ENCODE measurements at places on chromosomes 2 and 18.

DNA sequence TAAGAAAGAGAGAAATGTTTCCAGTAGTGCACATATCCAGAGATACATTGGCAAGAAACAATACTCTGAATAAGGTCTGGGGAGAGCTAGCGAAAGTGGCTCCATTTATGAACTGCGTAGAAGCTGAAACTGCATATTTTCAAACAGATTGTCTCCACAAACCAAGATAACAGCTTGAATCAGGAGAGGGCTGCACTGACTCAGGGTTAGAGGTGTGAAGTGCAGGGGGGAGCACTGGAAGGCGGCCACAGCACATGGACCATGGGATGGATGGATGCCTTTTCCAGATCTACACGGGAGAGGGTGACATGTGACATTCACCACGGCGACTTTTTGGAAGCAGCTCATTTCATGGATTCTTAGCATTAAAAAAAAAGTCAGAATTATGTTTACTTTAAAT, 729.4 kb downstream of the RNF144A start:
- no peaks in the 10 kb centered on the region for H3K27me3 ChIP-seq
- H3K4me1 ChIP-seq: no peaks in the 10 kb centered on the region
- DNase-seq: no peak
- no peak overlapping the region for H3K4me3 ChIP-seq
- no peak overlapping the region for H3K27ac ChIP-seq

- H3K27ac ChIP-seq: no peak overlapping the region
- no peaks in the 10 kb centered on the region for H3K4me1 ChIP-seq
- no peaks in the 10 kb centered on the region for H3K36me3 ChIP-seq
- no peak overlapping the region for H3K4me3 ChIP-seq
- no peak for DNase-seq
These were observed 140.1 kb upstream of the RND3 start for GRCh38 chr2:150627526-150627925.

DNA sequence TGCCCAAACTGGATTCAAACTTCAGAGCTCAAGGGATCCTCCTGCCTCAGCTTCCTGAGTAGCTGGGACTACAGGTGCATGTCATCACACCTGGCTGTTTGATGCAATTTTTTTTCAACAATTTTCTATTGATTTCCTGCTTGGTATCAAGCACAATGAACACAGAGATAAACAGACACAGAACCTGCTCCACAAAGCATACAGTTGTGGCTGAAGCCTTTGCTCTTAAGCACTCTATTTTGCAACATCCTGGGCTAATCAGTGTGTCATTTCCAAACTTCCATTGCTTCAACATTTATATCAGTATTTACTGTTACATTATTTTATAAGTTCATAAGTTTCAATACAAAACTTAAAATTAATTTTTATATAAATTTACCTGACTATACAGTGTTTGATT, 79.4 kb downstream of the NEB start:
- no peak for DNase-seq
- no peaks in the 10 kb centered on the region for H3K27me3 ChIP-seq
- H3K4me3 ChIP-seq: no peak overlapping the region
- H3K27ac ChIP-seq: no peak overlapping the region

DNA sequence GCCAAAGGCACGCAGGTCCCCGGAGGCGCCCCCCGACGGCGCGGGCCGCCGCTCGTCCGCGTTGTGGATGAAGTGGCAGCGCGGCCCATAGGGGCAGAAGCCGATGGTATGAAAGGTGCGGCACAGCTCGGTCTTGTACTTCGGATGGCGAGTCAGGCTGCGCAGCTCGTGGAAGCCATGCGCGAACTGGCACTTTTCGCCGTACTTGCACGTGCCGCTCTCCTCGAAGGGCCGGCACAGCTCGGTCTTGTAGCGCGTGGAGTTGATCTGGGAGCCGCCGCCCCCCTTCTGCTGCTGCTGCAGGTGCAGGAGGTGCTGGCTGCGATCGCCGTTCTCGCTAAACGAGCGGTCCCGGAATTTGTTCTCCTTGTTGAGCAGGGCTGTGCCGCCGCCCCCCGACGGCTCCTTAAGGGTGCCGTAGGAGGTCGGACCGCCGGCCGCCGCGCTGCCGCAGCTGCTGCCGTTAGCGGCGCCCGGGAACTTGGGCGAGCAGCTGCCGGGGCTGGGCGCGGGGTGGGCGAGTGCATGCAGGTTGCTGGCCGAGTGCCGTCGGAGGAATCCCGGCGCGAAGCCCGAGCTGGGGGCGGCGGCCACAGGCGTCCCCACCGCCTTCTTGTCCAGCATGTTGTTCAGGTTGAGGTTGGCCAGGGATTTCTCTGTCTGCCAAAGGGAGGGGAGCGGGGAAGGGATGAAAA, 1.2 kb downstream of the ZFP36L2 start:
- H3K4me3 ChIP-seq: peak overlapping the region; percentile 97
- peak overlapping the region; percentile 96 for H3K27ac ChIP-seq
- H3K4me1 ChIP-seq: peaks cover 27% of the 10 kb centered on the region
- peaks cover 4% of the 10 kb centered on the region for H3K36me3 ChIP-seq
- DNase-seq: no peak

DNA sequence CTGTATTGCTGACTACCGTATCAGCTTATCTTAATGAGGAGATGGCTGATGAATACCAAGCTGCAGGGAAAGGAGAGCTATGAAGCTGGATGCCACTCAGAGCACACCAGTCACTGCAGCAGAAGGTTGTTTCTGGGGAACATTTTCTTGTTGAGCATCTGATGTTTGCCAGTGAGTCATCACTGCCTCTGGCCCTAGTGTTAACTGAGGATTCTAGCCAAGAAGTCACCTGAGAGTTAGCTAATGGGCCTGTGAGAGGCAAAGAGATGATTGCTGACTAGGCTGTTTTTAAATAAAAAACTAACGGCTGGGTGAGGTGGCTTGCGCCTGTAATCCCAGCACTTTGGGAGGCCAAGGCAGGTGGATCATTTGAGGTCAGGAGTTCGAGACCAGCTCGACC, 37.9 kb downstream of the CCDC150 start:
- H3K27me3 ChIP-seq: no peaks in the 10 kb centered on the region
- no peak overlapping the region for H3K4me3 ChIP-seq
- DNase-seq: no peak

- no peak within 1 kb of the TSS for H3K27ac ChIP-seq
- peaks cover 5% of the 10 kb centered on the region for H3K27me3 ChIP-seq
- no peak for DNase-seq
- H3K4me1 ChIP-seq: peaks cover 8% of the 10 kb centered on the region
These were observed at the start of gene C1QL2 for GRCh38 chr2:119158563-119159347. Gene C1QL2, minus strand, starts transcription at chr2:119158751. Its CDS starts 482 bp downstream, at chr2:119158269.

DNA sequence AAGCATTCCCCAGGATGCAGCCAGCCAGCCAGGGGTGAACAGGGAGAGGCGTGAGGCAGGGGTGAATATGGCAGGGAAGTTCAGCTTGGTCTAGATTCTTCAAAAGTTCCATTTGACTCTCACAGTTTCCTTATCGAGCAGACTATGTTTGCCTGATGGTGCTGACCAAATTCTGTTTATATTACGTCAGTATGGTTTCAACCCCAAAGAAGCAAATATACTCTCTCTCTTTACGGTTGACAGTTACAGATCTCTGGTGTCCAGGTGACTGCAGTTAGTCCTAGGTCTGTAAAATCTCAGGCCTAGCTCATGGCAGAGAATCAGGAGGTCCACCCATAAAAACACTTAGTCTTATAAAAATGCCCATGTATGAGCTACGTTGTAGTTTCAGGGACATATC, 38.3 kb upstream of the DNMT3A start:
- no peak overlapping the region for H3K27ac ChIP-seq
- no peak for DNase-seq
- H3K27me3 ChIP-seq: no peaks in the 10 kb centered on the region
- H3K4me3 ChIP-seq: no peak overlapping the region
- H3K36me3 ChIP-seq: peaks cover 2% of the 10 kb centered on the region

DNA sequence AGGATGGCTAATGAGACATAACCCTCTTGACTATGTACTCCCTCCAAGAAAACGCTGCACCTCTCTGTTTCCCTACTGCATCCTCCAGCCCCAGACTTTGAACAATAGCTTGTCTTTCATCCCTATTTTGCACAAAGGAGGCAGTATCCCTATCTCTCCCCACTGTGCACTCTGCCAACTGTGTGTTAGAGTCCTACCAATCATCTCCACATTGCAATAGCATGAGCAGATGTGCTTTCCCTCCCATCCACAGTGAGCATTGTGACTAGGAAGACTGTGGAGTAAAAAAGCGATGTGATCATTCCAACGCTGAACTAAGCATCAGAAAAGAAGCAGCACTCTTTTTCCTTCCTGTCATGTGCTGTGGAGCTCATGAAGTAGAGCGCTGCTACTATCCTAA, 206.3 kb upstream of the GULP1 start:
- no peak for DNase-seq
- no peak overlapping the region for H3K27ac ChIP-seq
- H3K36me3 ChIP-seq: no peaks in the 10 kb centered on the region
- no peaks in the 10 kb centered on the region for H3K27me3 ChIP-seq
- no peaks in the 10 kb centered on the region for H3K4me1 ChIP-seq
- H3K4me3 ChIP-seq: no peak overlapping the region

DNA sequence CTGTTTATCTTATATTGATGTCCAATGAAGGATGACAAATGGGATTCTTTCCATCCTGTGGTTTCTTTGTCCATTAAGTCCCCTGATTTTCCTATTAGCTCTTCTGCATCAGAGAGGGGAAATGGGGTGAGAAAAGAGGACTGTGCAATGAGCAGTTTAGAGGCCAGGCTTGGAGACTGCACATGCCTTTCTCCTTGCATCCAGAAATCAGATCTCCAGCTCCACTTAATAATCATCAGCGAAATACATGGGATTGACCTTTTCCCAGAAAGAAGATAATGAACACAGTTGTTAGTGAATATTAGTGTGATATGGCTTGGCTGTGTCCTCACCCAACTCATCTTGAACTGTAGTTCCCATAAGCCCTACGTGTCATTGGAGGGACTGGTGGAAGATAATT, 697.4 kb downstream of the CBLN2 start:
- H3K27me3 ChIP-seq: no peaks in the 10 kb centered on the region
- no peak for DNase-seq
- no peak overlapping the region for H3K27ac ChIP-seq
- H3K36me3 ChIP-seq: no peaks in the 10 kb centered on the region
- no peaks in the 10 kb centered on the region for H3K4me1 ChIP-seq

- peaks cover 10% of the 10 kb centered on the region for H3K4me1 ChIP-seq
- H3K36me3 ChIP-seq: peaks cover 18% of the 10 kb centered on the region
- H3K27ac ChIP-seq: no peak overlapping the region
These were observed 36.9 kb downstream of the ADI1 start for GRCh38 chr2:3482363-3482821.

DNA sequence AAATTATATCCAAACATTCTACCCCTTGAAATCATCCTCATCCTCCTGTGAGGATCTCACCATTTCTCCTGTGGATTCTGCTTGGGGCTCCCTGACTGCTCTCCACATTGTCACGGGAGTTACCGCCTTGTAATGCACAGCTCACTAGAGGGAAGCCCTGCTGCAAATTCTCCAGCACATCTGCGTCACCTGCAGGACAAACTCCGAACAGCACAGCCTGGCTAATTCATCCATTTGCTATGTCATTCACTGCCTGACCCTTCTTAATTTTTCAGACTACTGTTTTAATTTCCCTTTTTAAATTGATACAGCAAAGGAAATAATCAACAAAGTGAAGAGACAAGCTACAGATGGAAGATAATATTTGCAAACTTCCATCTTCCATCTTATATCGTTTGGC, 627.4 kb downstream of the FBXO15 start:
- no peak overlapping the region for H3K4me3 ChIP-seq
- no peaks in the 10 kb centered on the region for H3K27me3 ChIP-seq
- H3K4me1 ChIP-seq: no peaks in the 10 kb centered on the region
- H3K36me3 ChIP-seq: no peaks in the 10 kb centered on the region
- no peak overlapping the region for H3K27ac ChIP-seq

DNA sequence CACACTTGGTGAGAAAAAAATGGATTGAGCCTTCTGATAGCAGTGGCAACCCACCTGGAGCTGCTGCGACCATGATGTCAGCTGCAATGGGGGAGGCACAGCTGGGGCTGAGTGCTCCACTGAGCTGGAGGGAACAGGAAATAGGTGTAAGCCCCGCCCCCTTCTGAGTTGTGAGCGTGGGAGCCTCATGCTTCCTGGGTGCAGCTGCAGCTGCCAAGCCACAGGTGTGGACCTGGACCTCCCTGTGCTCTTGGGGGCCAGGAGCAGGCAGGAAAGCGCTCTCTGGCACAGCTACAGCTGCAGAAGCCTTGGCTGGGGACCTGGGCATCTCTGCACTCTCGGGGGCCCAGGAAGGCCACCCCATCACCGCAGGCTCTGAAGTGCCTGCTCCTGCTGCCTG, 970.6 kb downstream of the DCDC2C start:
- no peak for DNase-seq
- H3K4me1 ChIP-seq: no peaks in the 10 kb centered on the region
- H3K27ac ChIP-seq: no peak overlapping the region
- H3K27me3 ChIP-seq: no peaks in the 10 kb centered on the region
- H3K36me3 ChIP-seq: no peaks in the 10 kb centered on the region

DNA sequence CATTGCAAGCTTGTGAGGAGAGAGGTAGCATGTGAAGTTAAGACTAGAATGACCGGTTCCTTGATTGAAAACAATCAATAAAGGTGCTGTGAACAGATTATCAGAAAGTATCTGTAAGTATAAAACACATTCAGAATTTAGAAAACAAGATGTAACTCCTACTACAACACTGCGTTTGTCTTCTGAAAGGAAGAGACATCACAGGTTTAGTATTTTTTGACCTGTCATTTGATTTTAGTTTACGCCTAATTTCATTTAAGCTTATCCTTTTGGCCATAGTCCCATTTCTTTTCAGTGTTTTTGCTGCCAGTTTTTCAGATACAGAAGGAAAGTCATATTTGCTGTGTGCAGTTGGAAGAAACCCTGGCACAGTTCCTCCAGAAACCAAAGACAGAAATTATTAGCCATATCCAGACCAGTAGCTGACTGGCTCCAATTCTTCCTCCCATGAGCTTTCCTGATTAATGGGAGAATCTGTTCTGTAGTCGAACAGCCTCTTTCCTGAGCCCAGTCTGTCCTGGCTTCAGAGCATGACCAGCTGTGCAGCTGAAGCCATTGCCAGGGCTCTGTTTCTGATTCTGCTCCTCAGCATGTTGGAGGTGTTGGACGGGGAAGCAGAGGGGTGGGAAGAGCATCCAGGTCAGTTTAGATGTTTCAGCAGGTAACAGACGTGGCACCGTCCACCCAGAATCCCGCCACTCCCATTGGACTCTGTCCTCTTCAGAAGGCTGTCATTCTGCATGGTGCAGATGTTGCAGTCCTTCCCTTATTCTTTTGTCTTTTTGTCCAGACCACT, 61.0 kb downstream of the CRIM1 start:
- no peak for DNase-seq
- H3K27ac ChIP-seq: peak overlapping the region; percentile 13
- no peaks in the 10 kb centered on the region for H3K27me3 ChIP-seq
- no peak overlapping the region for H3K4me3 ChIP-seq
- no peaks in the 10 kb centered on the region for H3K36me3 ChIP-seq
- peaks cover 8% of the 10 kb centered on the region for H3K4me1 ChIP-seq
